ENCODE measurements at places on chromosomes 3 and 15. TPM values are rescaled to one million over a fixed set of nuclear protein-coding genes. Genes with fewer than 3 reads are reported as not detected.

- no peak overlapping the region for H3K4me3 ChIP-seq
- DNase-seq = no peak
- H3K27me3 ChIP-seq = no peaks in the 10 kb centered on the region
Measured at GRCh38 chr15:62845241-62846126, 197.1 kb upstream of the TPM1 start.

- H3K27ac ChIP-seq = no peak overlapping the region
- no peaks in the 10 kb centered on the region for H3K4me1 ChIP-seq
- DNase-seq = no peak
- no peaks in the 10 kb centered on the region for H3K36me3 ChIP-seq
Measured at GRCh38 chr3:115021061-115021460, 126.0 kb downstream of the ZBTB20 start.

Gene NANOGP8
- 0.62 TPM for total RNA-seq

Gene SCAANT1
- total RNA-seq = not detected

GRCh38 chr3:158532099-158532734 lies 38.8 kb upstream of the MLF1 start:
- H3K36me3 ChIP-seq = no peaks in the 10 kb centered on the region
- no peak overlapping the region for H3K27ac ChIP-seq
- no peak for DNase-seq

GRCh38 chr15:69367236-69367635 lies 46.9 kb upstream of the KIF23 start:
- no peaks in the 10 kb centered on the region for H3K36me3 ChIP-seq
- H3K27me3 ChIP-seq = no peaks in the 10 kb centered on the region
- H3K27ac ChIP-seq = no peak overlapping the region
- DNase-seq = no peak

DNA sequence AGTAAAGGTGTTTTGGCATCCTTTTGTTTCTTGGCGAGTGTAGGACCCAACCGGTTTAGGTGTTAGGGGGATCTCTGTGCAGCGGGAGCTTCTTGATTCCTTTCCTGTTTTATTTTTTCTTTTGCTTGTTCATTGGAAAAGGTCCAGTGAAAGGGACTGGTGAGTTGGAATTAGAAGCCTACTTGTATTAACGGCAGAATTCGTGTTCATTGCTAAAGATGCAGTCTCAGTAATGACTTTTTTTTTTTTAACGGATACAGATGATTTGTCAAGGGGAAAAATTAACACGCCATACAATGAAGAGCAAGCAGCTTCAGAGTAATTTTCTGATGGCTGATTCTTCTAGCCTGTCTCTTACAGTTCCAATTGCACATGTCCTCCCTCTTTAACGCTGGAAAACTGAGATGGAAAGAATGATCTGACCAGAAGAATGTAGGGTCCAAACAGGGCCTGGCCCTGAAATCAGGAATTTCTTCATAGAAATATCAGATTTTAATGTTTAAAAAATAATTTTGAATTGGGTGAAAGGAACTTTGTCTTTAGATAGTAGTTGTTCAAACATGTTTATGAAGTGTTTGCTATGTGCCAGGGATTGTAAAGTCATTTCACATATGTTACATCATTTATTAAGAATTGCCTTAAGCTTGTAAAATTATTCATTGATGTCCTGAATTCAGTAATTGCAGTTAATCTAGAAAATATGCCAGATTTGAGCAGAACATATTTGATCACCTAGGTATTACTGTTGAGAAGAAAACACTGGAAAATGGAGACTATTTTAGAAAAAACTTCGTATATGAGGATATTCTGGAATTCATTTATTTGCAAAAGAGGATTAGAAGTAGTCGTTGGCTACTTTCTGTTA lies 1.4 kb downstream of the MAPK6 start:
- H3K36me3 ChIP-seq = no peaks in the 10 kb centered on the region
- H3K27ac ChIP-seq = peak overlapping the region; percentile 97
- H3K4me3 ChIP-seq = peak overlapping the region; percentile 63
- no peaks in the 10 kb centered on the region for H3K27me3 ChIP-seq
- no peaks in the 10 kb centered on the region for H3K4me1 ChIP-seq

- DNase-seq = no peak
- no peaks in the 10 kb centered on the region for H3K27me3 ChIP-seq
- H3K4me3 ChIP-seq = no peak overlapping the region
- H3K27ac ChIP-seq = no peak overlapping the region
Measured at GRCh38 chr3:24012589-24013269, 67.6 kb downstream of the NR1D2 start.

Gene SLC24A5
- total RNA-seq = not detected

Gene ZKSCAN7
- 1.4 TPM for total RNA-seq

- H3K27me3 ChIP-seq = no peaks in the 10 kb centered on the region
- DNase-seq = no peak
- peaks cover 15% of the 10 kb centered on the region for H3K4me1 ChIP-seq
- no peak overlapping the region for H3K27ac ChIP-seq
Measured at GRCh38 chr15:30901889-30902288, 1.8 kb upstream of the FAN1 start.

GRCh38 chr3:83934192-83935021 lies 1024.4 kb upstream of the CADM2 start:
- DNase-seq = no peak
- H3K27me3 ChIP-seq = no peaks in the 10 kb centered on the region
- H3K36me3 ChIP-seq = no peaks in the 10 kb centered on the region

GRCh38 chr3:49654955-49655556 lies 19.1 kb upstream of the APEH start:
- no peak overlapping the region for H3K27ac ChIP-seq
- no peaks in the 10 kb centered on the region for H3K4me1 ChIP-seq
- no peak overlapping the region for H3K4me3 ChIP-seq
- H3K27me3 ChIP-seq = no peaks in the 10 kb centered on the region
- no peaks in the 10 kb centered on the region for H3K36me3 ChIP-seq
- DNase-seq = no peak

Gene UROC1
- 101 TPM for total RNA-seq

Gene PPP2R3A
- 1.9 TPM for total RNA-seq

DNA sequence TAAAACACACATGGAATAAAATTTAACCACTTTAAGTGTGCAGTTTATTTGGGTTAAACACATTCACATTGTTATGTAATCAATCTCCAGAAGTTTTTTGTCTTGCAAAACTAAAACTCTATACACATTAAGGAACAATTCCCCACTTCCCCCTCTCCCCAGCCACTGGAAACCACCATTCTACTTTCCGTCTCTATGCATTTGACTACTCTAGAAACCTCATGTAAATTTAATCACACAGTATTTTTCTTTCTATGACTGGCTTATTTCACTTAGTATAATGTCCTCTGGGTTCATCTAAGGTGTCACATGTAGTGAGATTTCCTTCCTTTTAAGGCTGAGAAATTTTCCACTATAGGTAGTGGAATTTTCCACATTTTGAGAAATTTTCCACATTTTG lies 568.7 kb upstream of the UBE2E2 start:
- no peak overlapping the region for H3K4me3 ChIP-seq
- no peaks in the 10 kb centered on the region for H3K4me1 ChIP-seq
- no peak overlapping the region for H3K27ac ChIP-seq
- no peaks in the 10 kb centered on the region for H3K36me3 ChIP-seq
- no peaks in the 10 kb centered on the region for H3K27me3 ChIP-seq

- no peak overlapping the region for H3K4me3 ChIP-seq
- no peak overlapping the region for H3K27ac ChIP-seq
- no peaks in the 10 kb centered on the region for H3K4me1 ChIP-seq
- no peaks in the 10 kb centered on the region for H3K36me3 ChIP-seq
- DNase-seq = no peak
- H3K27me3 ChIP-seq = no peaks in the 10 kb centered on the region
Measured at GRCh38 chr3:115551016-115551415, 72.3 kb upstream of the GAP43 start.

Gene HDDC3
- total RNA-seq = 8.8 TPM

Gene SLC15A2
- total RNA-seq = 1.7 TPM

Gene CRYGS
- total RNA-seq = 1.6 TPM

GRCh38 chr3:69695933-69696332 lies 43.3 kb upstream of the MITF start:
- H3K27me3 ChIP-seq = no peaks in the 10 kb centered on the region
- no peak overlapping the region for H3K27ac ChIP-seq
- DNase-seq = no peak
- no peak overlapping the region for H3K4me3 ChIP-seq
- no peaks in the 10 kb centered on the region for H3K4me1 ChIP-seq
- no peaks in the 10 kb centered on the region for H3K36me3 ChIP-seq

- H3K27me3 ChIP-seq = no peaks in the 10 kb centered on the region
- no peaks in the 10 kb centered on the region for H3K36me3 ChIP-seq
- H3K4me3 ChIP-seq = no peak overlapping the region
- no peak for DNase-seq
Measured at GRCh38 chr3:61053781-61054496, 197.3 kb downstream of the FHIT start.

GRCh38 chr3:108713816-108714215 lies 43.4 kb downstream of the RETNLB start:
- H3K4me3 ChIP-seq = no peak overlapping the region
- no peak overlapping the region for H3K27ac ChIP-seq
- no peaks in the 10 kb centered on the region for H3K27me3 ChIP-seq
- no peaks in the 10 kb centered on the region for H3K36me3 ChIP-seq
- no peaks in the 10 kb centered on the region for H3K4me1 ChIP-seq

Gene ERICH6
- not detected for total RNA-seq

Gene C3orf80
- total RNA-seq = 0.07 TPM

DNA sequence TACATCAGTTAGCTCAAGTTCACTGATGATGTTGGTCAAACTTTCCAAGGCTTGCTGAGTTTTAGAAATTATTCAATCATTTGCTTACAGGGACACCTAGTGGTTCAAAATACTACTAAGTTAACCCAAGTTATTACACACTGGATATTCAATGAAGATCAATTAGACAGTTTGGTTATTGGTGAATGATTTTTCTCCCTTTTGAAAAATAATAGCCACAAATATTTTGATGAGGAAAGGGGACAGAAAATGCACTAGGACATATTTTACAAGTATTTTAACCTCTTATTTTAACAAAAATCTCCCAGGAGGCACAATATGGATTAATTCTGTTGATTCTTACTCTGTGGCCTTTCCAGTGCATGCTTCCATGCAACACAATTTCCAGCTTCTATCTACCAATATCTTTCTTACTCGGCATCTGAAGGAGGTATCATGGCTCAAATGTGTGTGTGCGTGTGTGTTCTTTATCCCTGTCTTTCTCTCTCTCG lies 20.1 kb upstream of the GOLGA6L2 start:
- no peak for DNase-seq
- H3K27ac ChIP-seq = no peak overlapping the region
- no peaks in the 10 kb centered on the region for H3K36me3 ChIP-seq
- H3K27me3 ChIP-seq = no peaks in the 10 kb centered on the region

Gene NOX5
- not detected for total RNA-seq

GRCh38 chr3:137012097-137012501 lies 54.3 kb downstream of the IL20RB start:
- H3K4me1 ChIP-seq = peaks cover 15% of the 10 kb centered on the region
- H3K4me3 ChIP-seq = no peak overlapping the region
- no peak for DNase-seq
- H3K27me3 ChIP-seq = no peaks in the 10 kb centered on the region

- no peak overlapping the region for H3K27ac ChIP-seq
- H3K4me3 ChIP-seq = no peak overlapping the region
- DNase-seq = no peak
- H3K4me1 ChIP-seq = no peaks in the 10 kb centered on the region
- no peaks in the 10 kb centered on the region for H3K27me3 ChIP-seq
- H3K36me3 ChIP-seq = no peaks in the 10 kb centered on the region
Measured at GRCh38 chr15:65393091-65393490, 15.3 kb upstream of the IGDCC3 start.

DNA sequence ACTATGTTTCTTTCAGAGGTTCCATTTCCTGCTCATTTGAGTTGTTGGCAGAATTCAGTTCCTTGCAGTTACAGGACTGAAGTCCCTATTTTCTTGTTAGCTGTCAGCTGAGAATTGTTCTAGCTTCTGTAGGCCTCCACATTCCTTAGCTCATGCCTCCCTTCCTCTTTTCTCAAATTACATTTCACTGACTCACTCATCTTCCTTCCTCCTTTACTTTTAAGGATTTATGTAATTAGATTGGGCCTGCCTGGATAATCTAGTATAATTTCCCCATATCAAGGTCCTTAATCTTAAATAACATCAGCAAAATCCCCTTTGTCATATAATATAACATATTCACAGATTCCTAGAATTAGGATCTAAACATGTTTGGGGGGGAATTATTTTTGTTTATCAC lies 40.6 kb upstream of the RBMS3 start:
- H3K27me3 ChIP-seq = no peaks in the 10 kb centered on the region
- H3K4me3 ChIP-seq = no peak overlapping the region
- no peak overlapping the region for H3K27ac ChIP-seq
- H3K36me3 ChIP-seq = no peaks in the 10 kb centered on the region

DNA sequence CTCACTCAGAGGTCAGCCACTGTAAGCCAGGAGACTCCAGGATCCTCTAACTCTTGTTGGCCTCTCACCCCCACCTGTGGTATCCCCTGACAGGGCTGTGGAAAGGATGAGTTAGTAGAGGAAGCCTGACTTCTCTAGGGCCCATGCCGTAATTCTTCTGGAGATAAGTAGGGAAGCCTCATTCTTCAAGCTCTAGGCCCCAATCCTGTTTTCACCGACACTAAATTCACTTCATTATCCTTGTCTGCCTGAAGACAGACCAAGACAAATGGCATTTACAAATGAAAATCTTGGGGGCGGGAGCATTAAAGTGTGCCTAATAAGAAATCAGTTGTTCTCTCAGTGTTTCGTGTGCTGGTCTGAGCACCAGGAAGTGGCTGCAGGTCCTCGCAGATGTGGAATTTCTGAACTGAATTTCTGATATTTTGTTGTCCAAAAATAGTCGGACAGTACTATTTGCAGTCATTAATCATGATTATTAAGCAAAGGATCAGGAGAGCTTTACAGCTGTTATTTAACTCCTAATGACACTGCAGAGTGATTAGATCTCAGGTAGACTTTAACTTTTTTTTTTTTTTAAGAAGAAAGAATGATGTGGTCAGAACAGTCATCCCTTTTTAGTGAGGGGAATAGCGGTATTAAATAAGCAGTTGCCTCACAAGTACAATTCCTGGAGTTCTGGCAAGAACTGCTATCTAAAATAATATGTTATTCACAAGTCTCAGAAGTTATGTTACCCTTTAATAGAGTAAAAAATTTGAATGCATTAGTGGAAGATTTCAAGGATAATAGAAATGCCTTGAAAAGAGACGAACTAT lies 58.4 kb downstream of the RBMS3 start:
- H3K36me3 ChIP-seq = no peaks in the 10 kb centered on the region
- DNase-seq = no peak
- H3K27me3 ChIP-seq = no peaks in the 10 kb centered on the region
- H3K4me1 ChIP-seq = no peaks in the 10 kb centered on the region
- no peak overlapping the region for H3K27ac ChIP-seq

- H3K27ac ChIP-seq = no peak overlapping the region
- H3K36me3 ChIP-seq = no peaks in the 10 kb centered on the region
- no peak for DNase-seq
- no peaks in the 10 kb centered on the region for H3K27me3 ChIP-seq
- H3K4me3 ChIP-seq = no peak overlapping the region
Measured at GRCh38 chr15:56047354-56047753, 53.9 kb upstream of the NEDD4 start.
